ENCODE measurements at places on chromosomes 11 and 22.

DNA sequence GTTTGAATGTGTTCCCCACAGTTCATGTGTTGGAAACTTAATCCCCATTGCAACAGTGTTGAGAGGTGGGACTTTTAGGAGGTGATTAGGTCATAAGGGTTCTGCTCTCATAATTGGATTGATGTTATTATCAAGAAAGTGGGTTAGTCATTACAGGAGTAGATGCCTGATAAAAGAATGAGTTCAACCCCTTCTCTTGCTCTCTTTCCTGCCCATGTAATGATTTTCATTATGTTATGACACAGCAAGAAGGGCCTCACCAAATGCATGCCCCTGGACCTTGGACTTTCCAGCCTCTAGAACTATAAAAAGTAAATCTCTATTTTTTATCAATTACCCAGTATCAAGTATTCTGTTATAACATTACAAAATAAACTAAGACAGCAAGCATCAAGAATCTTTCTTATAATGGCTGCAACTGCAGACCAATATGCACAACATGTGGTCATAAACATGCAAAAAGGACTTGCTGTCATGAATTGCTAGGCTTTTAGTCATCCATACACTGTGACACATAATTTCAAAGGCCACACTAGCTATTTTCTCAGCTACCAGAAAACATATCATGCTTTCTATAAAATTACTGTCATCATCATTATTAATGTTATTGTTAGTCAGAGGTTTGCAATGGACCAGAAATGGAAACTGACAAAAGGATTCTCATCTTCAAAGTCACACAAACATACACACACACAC lies 99.9 kb upstream of the GUCY1A2 start:
- no peak for DNase-seq

GRCh38 chr22:42283278-42284201 lies 13.1 kb upstream of the TCF20 start:
- DNase-seq, result no peak

GRCh38 chr11:19829109-19829837 lies 116.6 kb downstream of the NAV2 start:
- no peak for DNase-seq

- no peak for DNase-seq
Measured at GRCh38 chr11:13917264-13917663, 45.3 kb upstream of the SPON1 start.

DNA sequence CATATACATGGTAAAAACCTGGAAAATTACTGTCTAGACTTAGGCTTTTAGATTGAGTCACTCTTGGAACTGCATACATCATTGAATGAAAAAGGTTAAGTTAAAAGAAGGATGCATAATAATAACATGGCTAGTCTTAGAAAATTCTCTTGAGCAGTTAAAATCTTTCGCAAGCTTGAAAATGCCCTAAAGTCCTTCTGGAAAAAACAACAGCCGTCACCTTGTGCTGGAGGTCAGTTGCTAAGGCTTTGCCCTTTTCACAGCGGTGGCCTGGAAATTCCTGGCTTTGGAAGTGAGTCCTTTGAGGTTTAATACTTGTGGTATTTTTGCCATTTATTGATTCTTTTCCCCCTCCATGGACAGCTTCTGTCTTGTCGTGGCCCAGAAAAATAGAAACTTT lies 17.4 kb upstream of the FBLN1 start:
- DNase-seq, result no peak

GRCh38 chr22:32958001-32958400 lies 100.2 kb downstream of the SYN3 start:
- no peak for DNase-seq

- no peak for DNase-seq
Measured at GRCh38 chr11:108538022-108538424, 39.8 kb upstream of the POGLUT3 start.

- DNase-seq, result no peak
Measured at GRCh38 chr22:26045051-26045450, 124.2 kb upstream of the SEZ6L start.
